ENCODE measurements at places on chromosomes 7 and 10. TPM values are rescaled to one million over a fixed set of nuclear protein-coding genes. Genes with fewer than 3 reads are reported as not detected.
A peak's percentile ranks its signal among the peaks of the same experiment; 100 is the strongest.

GRCh38 chr7:132097550-132098134 is 478.6 kb downstream of the PLXNA4 start:
- no peak overlapping the region for H3K27ac ChIP-seq
- no peak for DNase-seq

DNA sequence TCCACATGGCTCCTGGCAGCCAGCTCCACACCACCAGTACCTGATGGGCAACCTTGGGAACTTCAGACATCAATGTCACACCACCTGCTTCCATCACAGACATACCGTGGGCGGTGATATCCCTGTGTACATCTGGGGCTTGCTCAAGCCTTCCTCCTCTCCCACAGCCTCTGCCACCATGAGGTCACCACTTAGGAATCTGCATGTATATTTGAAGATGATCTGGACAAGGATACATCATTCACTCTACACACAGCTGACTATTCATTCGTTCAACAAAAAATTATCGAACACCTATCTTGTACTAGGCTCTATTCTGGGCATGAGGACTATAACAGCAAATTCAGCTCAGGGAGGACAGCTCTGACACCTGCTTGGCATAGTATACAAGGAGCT is 6.8 kb downstream of the DLG5 start:
- no peak for DNase-seq
- H3K4me3 ChIP-seq, result no peak overlapping the region
- no peaks in the 10 kb centered on the region for H3K36me3 ChIP-seq
- H3K27ac ChIP-seq, result no peak overlapping the region
- H3K4me1 ChIP-seq, result peaks cover 4% of the 10 kb centered on the region

DNA sequence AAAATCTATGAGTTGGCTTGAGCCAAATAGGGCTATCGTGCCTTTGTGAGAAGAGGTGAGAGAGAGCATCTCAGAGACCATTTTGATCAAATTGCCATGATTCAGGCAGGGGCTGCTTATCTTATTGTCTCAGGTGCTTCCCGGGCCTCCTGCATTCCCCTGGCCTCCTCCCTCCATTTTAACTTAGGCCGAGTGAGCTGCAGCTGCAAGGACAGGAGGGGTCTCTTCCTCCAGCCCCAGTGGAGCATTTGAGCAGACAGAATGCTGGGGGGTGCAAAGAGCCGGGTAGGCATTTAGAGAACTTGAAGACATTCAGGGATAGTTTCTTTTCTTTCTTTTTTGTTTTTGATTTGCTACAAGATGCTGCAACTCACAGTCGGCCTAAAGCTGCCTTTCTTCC is 59.0 kb downstream of the BUB3 start:
- H3K4me1 ChIP-seq, result no peaks in the 10 kb centered on the region
- no peak overlapping the region for H3K4me3 ChIP-seq
- no peaks in the 10 kb centered on the region for H3K36me3 ChIP-seq
- no peaks in the 10 kb centered on the region for H3K27me3 ChIP-seq
- DNase-seq, result peak; percentile 49

DNA sequence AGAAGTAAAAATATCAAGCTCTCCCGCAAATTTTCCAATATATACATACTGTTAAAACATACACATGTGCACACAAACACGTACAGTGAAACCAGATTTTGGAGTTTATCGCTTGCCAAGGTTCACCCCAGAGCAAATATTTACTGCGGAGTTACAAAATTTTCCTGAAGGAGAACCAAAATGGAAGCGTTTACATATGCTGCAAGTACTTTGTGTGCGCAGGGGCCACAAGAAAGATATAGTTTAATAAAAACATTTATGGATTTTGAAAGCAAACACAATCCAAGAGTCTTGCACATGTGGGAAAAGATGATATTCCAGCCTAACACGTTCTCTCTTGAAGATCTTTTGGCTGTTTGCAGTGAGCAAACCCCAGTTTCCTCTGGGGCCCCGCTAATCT is 301.3 kb upstream of the NFE2L3 start:
- DNase-seq, result no peak
- peaks cover 37% of the 10 kb centered on the region for H3K27me3 ChIP-seq
- H3K36me3 ChIP-seq, result no peaks in the 10 kb centered on the region
- H3K4me3 ChIP-seq, result no peak overlapping the region
- no peak overlapping the region for H3K27ac ChIP-seq
- peaks cover 29% of the 10 kb centered on the region for H3K4me1 ChIP-seq

DNA sequence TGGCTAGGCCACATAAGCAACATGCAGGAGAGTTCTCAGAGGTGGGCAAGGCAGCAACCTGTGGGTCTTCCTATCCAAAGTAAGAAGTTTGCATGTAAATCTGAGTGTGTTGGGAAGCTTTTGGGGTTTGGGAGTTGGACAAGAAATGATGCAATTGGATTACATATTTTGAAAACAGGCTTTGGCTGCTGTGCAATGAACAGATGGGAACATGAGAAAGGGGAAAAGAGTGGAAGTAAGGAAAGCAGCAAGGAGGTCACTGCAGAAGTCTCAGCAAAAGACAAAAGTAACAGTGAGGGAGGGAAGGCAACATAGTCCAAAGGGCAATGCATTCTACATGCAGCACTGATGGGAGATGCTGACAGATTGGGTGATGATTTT is 61.1 kb upstream of the C10orf90 start:
- H3K36me3 ChIP-seq, result no peaks in the 10 kb centered on the region
- no peak for DNase-seq
- H3K4me1 ChIP-seq, result peaks cover 5% of the 10 kb centered on the region

DNA sequence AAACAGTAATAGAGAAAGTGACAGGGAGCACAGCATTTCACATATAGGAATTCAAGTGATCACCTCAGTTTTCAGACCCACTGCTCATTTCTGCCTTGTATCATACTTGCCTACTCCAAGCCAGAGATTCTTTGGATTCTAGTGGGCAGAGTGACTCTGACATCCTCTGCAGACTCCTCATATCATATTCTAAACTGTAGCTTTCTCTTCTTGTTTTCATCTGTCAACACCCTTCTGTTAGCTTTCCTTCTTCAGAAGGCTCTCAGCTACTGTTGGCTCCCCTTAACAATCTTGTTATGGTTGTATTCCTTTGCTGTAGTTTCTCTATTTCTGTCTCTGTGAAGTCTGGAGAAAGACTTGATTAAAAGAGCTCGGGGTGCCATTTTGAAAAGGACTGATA is 120.5 kb downstream of the CTNNA3 start:
- H3K4me3 ChIP-seq, result no peak overlapping the region
- no peak for DNase-seq
- no peaks in the 10 kb centered on the region for H3K27me3 ChIP-seq
- H3K4me1 ChIP-seq, result no peaks in the 10 kb centered on the region
- no peak overlapping the region for H3K27ac ChIP-seq
- no peaks in the 10 kb centered on the region for H3K36me3 ChIP-seq

DNA sequence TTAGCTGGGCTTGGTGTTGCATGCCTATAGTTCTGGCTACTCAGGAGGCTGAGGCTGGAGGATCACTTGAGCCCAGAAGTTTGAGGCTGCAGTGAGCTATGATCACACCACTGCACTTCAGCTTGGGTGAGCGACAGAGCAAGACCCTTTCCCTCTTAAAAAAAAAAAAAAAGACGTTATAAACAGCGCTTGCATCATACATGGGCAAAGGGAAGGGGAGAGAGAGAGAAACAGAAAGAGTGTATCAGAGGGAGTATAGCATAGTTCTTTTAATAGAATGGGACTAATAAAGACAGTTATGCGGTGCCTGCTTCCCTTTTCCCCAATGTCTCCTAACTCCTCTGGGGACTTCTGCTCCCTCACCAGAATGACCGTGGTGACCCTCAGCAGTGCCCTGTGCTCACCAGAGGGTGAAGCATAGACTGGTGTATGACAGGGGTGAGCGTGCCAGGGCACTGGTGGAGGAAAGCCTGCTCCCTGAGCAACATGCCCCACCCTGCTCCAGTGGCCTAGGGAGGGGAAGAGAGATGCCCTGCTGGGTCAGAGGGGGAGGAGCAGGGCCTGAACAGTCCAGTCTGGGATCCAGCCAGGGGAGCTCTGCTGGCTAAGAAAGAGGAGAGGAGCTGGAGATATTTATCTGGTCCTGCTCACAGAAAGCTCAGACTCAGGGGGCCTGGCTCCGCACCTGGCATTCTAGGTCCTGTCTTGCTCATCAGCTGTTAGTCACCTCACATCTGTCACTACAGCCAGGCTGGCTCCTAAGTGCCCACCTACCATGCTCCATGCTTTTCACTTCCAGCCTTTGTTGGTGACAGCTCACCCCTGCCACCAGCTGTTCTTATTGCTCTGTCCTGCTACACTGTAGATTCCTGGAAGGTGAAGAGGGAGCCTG is 2.2 kb downstream of the PDZD7 start:
- H3K27me3 ChIP-seq, result peaks cover 51% of the 10 kb centered on the region
- H3K4me1 ChIP-seq, result peaks cover 47% of the 10 kb centered on the region
- H3K4me3 ChIP-seq, result no peak overlapping the region
- H3K36me3 ChIP-seq, result no peaks in the 10 kb centered on the region
- no peak overlapping the region for H3K27ac ChIP-seq

GRCh38 chr10:92850185-92850584 is 1.9 kb downstream of the EXOC6 start:
- no peak overlapping the region for H3K4me3 ChIP-seq
- H3K36me3 ChIP-seq, result no peaks in the 10 kb centered on the region
- DNase-seq, result no peak
- no peaks in the 10 kb centered on the region for H3K4me1 ChIP-seq

DNA sequence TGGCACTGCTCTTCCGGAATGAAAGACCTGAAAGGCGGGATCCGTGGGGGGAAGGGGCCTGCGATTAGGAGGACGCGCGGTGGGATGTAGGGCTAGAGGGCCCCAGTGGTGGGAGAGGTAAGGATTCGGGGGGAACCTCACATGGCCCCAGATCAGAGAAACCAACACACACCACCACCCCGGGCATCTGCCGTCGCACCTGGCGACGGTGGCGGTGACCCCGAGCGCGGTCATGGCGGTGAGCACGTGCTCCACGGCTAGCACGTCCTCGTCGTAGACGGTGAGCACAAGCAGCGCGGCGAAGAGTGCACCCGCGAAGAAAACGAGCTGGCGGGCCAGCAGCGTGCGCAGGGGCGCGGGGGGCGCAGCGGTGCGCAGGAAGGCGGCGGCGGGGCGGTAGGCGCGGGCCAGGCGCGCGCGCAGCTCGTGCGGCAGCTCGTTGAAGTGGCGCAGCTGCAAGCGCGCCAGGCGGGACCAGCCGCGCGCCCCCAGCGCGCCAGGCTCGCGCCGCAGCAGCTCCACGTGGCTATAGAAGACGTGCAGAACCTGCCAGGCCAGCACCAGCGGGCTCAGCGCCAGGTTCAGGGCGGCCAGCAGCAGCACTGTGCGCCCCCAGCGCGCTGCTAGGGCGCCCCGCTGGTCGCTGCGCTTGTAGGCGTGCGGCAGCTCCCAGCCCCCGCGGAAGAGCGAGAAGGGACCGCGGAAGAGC is 5.7 kb downstream of the ATG9B start:
- H3K4me3 ChIP-seq, result peak overlapping the region; percentile 34
- peaks cover 29% of the 10 kb centered on the region for H3K4me1 ChIP-seq
- peaks cover 42% of the 10 kb centered on the region for H3K27me3 ChIP-seq
- H3K36me3 ChIP-seq, result no peaks in the 10 kb centered on the region
- peak; percentile 66 for DNase-seq

Gene KLLN
- 0.96 TPM for total RNA-seq

Gene PNLIPRP1
- not detected for total RNA-seq

GRCh38 chr10:98373260-98374040 is 41.5 kb downstream of the PYROXD2 start:
- H3K36me3 ChIP-seq, result no peaks in the 10 kb centered on the region
- no peak overlapping the region for H3K27ac ChIP-seq
- H3K4me1 ChIP-seq, result peaks cover 9% of the 10 kb centered on the region
- H3K27me3 ChIP-seq, result no peaks in the 10 kb centered on the region
- H3K4me3 ChIP-seq, result no peak overlapping the region

Gene SPDYE2
- total RNA-seq, result not detected

Gene CSGALNACT2
- 7.0 TPM for total RNA-seq

GRCh38 chr10:60426425-60426824 is 36.8 kb upstream of the ANK3 start:
- no peaks in the 10 kb centered on the region for H3K36me3 ChIP-seq
- H3K27me3 ChIP-seq, result no peaks in the 10 kb centered on the region
- H3K4me3 ChIP-seq, result no peak overlapping the region
- no peak overlapping the region for H3K27ac ChIP-seq

GRCh38 chr10:122487174-122487765 is 25.9 kb downstream of the HTRA1 start:
- peaks cover 24% of the 10 kb centered on the region for H3K4me1 ChIP-seq
- no peak overlapping the region for H3K4me3 ChIP-seq
- H3K27ac ChIP-seq, result no peak overlapping the region
- H3K36me3 ChIP-seq, result no peaks in the 10 kb centered on the region

Gene WDFY4
- not detected for total RNA-seq

DNA sequence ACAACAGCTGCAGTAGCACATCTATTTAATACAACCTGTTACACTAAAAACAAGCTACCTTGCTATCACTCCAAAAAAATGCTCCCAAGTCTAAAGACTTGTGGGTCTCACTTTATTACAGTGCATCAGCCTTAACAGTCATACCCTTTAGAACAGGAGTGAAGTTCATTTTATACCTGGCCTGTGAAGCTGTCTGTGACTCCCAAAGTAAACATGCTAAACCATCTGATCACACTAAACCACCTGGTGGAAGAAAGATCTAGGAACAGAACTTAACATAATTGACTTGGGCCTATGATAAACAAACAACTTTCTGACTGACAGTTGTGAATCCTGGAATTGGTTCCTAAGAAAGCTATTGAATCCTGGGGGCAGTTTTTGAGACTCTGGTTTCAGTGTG is 80.9 kb upstream of the ATP6V0A4 start:
- no peak overlapping the region for H3K27ac ChIP-seq
- no peaks in the 10 kb centered on the region for H3K4me1 ChIP-seq
- H3K27me3 ChIP-seq, result no peaks in the 10 kb centered on the region
- no peak for DNase-seq
- H3K36me3 ChIP-seq, result no peaks in the 10 kb centered on the region
- H3K4me3 ChIP-seq, result no peak overlapping the region

Gene TAS2R41
- total RNA-seq, result not detected

DNA sequence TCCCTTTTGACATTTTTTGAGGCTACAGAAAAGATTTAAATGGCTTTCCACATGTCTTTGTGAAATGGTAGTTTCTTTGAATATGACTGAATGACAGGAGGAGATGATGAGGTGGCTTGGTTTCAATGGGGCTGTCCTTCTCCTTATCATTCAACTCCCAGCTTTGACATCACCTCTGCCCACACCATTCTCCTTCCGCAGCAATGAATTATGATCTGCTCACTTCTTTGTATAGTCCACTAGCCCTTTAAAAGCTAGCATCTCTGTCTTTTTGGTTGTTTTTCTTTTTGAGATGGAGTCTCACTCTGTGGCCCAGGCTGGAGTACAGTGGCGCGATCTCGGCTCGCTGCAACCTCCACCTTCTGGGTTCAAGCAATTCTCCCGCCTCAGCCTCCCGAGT is 31.7 kb downstream of the DCLRE1A start:
- no peaks in the 10 kb centered on the region for H3K36me3 ChIP-seq
- no peaks in the 10 kb centered on the region for H3K4me1 ChIP-seq
- no peak for DNase-seq
- no peaks in the 10 kb centered on the region for H3K27me3 ChIP-seq
- no peak overlapping the region for H3K4me3 ChIP-seq

DNA sequence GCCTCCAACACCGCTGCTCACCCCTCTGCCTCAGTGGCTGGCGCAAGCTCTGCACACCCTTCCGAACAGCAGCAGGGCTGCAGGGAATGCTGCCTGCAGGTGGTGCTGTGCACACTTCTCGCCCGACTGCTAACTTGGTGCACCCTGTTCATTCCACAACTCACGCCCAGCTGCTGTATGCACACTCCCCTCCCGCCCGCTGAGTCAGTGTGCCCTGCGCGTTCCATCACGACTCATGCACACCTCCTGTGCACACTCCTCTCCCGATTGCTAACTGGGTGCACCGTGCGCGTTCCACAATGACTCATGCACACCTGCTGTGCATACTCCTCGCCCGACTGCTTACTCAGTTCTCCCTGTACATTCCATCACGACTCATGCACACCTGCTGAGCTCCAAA is 21.5 kb downstream of the ADARB2 start:
- no peaks in the 10 kb centered on the region for H3K36me3 ChIP-seq
- peak; percentile 75 for DNase-seq
- H3K4me3 ChIP-seq, result peak overlapping the region; percentile 13
- peaks cover 13% of the 10 kb centered on the region for H3K4me1 ChIP-seq

Measured in neural progenitor cell (in vitro differentiated cells).